ENCODE measurements at places on chromosomes 1 and 21.

GRCh38 chr1:60835649-60836048 is 246.7 kb upstream of the NFIA start:
- DNase-seq = peak; percentile 64

DNA sequence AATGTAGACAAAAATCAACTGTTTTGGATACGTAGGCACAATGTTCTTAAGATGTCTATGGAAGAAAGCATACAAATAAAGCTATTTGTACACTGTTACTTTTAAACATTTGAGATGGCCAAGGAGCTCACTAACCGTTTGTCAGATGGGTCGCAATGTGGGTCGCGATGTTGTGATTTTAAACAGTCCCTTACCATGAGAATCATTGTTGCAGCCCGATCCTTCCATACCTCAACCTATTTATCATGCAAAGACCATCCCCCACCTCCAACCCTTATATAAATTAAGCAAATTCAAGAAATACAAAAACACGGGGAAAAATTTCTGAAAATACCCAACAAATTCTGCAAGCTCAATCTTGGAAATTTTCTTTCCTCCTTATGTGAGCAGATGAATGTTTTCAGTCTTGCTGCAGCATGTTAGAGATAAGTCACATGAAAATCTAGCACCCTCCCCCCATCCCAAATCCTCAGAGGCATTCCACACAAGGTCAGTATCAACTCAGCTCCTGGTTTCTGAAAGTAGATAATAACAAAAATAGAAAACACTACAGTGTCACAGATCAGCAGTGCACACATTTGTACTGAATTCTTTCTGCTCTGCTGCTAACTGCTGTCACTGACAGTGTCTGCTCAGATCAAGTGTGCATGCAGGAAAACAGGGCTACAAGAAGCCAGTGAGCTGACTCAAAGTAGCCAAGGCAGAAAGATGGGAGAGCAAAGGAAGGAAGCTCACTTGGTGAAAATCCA is 92.9 kb upstream of the TTC39A start:
- no peak for DNase-seq

DNA sequence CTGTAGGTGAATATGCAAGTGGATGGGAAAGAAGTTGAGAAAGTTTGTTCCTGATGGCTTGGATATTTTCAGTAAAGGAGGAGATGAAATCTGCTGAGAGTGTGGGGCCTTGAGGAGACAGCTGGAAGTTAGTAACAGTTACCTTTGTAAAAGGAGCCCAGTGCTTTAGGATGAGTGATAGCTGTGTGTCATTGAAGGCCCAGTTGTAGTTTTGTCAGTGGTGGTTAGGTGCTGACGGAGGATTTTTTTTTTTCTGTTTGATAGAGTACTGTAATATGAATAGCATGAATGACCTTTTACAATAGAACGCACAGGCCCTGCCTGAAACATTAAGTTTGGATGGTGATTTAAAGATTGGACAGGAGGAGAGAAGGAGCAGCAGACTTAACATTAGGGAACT is 33.3 kb downstream of the LRRC8D start:
- no peak for DNase-seq

GRCh38 chr1:50300297-50300696 is 122.9 kb downstream of the DMRTA2 start:
- DNase-seq = no peak

GRCh38 chr1:54342288-54342687 is 63.9 kb downstream of the SSBP3 start:
- DNase-seq = no peak

- no peak for DNase-seq
These were observed 52.7 kb upstream of the GPR153 start for GRCh38 chr1:6313393-6314200.

- peak; percentile 79 for DNase-seq
These were observed 134.3 kb upstream of the ATP1B1 start for GRCh38 chr1:168972225-168972624.

DNA sequence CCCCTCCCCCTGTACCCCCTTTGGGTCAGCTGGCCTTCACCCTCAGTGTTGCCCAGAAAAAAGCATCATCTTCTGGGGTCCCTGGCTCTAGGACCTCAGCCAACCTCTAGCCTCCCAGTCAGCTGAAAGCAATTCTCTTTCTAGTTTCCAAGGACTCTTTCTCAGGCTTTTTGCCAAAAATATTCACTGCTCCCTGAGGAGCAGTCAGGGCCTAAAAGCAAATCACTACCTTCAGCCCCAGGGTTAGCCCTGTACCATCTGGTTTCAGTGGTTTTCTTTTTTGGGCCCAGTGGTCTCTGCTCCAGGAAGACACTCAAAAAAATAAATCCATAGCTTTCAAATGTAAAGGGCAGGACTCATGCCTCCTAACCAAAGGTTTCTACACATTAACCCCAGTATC is 3.1 kb upstream of the LMOD1 start:
- DNase-seq = no peak

DNA sequence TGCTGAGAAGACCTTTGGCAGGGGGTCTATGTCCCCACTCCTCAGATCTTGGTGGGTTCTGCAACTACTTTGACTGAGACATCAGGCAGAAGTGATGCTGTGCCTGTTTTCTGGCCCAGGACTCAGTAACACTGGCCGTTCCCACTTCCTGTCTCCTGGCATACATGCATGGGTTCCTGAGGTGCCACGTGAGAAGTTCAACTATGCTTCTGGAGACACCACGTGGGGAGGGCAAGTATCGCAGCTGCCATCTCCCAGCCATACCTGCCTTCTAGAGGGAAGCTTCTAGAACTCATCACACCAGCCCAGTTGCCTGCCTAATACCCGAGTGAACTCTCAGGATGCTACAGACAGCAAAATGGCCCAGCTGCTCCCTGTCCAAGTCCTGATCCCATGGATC is 65.8 kb downstream of the TRABD2B start:
- peak; percentile 90 for DNase-seq

- no peak for DNase-seq
These were observed 6.1 kb upstream of the RBP7 start for GRCh38 chr1:9990944-9991343.

GRCh38 chr1:21869620-21870121 is 57.6 kb downstream of the LDLRAD2 start:
- DNase-seq = peak; percentile 88

GRCh38 chr1:223742856-223743517 is 30.6 kb downstream of the CAPN2 start:
- no peak for DNase-seq

- no peak for DNase-seq
These were observed 37.9 kb downstream of the EPHA2 start for GRCh38 chr1:16117936-16118335.

DNA sequence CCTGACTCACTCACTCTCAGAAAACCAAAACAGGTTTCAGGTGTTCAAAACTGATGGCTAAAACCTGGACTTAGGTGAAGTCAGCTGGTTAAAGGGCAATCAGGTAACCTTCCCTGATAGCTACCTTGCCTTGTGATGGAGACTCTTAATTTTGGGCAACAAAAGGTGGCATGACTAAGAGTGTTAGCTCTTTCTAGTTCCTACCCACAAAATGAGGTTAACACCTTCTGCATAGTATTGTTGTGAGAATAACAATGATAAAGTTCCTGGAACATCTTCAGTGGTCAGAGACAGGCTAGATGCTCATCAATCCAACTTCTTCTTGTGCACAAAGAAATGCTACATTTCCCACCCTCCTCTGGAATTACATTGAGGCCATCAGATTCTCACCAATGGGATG is 214.8 kb downstream of the ZNF648 start:
- no peak for DNase-seq

DNA sequence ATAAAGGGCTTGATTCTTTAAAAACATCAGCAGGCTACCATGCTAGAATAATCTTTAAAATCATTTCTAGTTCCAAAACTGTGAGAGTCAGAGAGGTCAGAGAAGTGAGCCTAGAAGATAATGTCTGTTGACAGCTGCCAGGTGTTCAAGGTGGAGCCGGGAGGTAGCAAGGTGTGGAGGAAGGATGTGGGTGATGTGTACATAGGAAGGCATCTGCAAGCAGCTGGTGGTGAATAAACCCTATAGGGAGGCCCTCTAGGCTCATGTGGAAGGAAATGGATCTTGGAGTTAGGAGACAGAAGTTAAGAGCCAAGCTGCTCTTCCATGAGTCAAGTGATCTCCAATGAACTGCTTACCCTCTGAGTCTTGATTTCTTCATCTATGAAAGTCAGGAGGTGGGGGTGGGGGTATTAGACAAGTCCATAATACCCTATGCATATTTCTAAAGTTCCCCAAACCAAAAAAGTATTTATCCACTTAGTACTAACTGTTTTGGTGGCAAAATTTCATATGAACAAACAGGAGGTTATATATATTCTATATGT is 266.3 kb downstream of the RHOU start:
- no peak for DNase-seq

DNA sequence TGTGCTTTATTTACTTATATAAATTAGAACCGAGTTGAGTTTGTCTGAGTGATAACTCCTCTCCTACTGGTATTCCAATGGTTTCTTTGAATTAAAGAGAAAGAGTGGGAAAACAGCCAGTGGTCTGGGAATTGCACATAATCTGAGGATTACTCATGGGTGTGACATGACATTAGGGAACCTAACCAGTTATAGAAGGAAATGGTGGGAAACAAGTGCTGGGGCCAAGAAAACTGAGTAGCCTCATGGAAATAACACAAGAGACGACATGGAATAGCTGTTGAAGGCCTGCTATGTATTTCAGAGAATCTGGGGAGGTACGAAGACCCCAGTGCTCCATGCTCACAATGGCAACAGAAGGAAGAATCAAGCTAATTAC is 41.8 kb upstream of the LRRC52 start:
- DNase-seq = no peak

DNA sequence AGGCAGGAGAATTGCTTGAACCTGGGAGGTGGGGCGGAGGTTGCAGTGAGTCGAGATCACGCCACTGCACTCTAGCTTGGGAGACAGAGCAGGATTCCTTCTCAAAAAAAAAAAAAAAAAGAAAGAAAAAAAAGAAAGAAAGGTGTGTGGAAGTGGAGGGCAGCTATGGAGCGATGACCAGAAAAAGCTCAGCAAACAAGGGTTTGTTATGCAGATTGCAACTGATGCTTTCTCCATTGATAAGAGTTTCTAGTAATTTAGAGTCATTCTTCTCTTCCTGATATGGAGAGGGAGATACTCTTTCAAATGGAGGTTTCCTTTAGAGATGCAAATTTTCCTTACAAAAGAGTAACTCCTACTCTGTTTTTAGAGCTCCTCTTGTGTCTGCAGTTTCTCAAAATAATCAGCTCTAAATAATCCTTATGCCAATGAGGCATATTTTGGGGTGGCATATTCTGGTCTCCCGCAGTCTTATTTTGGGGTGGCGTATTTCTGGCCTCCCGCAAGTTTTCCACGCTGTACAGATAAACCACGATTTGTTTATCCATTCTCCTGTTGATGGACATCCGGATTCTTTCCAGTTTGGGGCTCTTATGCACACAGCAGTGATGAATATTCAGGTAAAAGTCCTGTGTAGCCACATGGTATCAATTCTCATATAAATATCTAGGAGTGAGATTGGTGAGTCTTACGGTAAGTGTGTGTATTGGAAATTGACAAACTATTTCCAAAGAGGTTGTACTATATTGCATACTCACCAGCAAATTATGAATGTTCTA is 30.7 kb upstream of the RCC2 start:
- no peak for DNase-seq

- DNase-seq = no peak
These were observed 393 bp downstream of the BLZF1 start for GRCh38 chr1:169368406-169368769.

GRCh38 chr21:39661121-39661520 is 48.4 kb downstream of the B3GALT5 start:
- no peak for DNase-seq

DNA sequence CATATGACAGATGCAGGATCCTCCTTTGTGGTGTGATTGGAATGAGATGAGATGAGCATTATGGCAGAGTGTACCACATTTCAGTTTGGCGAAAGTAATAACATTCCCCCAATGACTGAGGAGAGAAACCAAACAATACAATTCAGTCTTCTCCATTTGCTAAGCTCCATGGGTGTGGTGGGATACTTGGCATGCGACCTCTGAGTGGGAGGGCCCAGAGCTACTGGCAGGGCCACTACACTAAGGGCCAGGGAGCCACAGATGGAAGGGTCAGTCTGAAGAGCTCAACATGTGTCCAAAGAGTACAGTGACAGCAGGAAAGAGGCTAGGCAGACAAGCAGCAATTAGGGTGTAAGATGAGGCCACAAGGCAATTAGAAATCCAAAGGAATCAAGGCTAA is 23.8 kb upstream of the PAXBP1 start:
- no peak for DNase-seq

DNA sequence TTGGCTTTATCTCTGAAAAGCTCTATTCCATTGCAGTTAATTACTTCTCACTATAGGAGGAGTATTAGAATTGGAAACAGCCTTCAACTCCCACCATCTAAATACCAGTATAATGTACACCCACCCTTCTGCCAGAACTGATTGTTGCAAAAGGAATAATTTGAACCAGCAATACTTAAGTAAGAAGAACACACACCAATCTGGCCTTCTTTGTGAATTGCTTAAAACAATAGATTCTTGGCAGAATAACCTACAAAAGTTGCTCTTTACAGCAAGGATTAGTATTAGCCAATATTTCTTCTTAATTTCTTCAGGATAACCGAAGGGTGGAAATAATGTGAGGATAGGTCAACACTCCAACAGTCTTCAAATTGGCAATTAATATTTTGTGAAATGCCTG is 54.9 kb upstream of the ADAMTS5 start:
- no peak for DNase-seq

- DNase-seq = peak; percentile 77
These were observed at the start of the genes AKR7A2 and SLC66A1 for GRCh38 chr1:19311931-19312781. TSS of gene AKR7A2 (minus strand) at chr1:19312144. CDS start at chr1:19312124, 20 bp downstream. TSS of gene SLC66A1 (plus strand) at chr1:19312326. CDS start at chr1:19317678, 5,352 bp downstream.

GRCh38 chr1:90730243-90731022 is 13.3 kb upstream of the BARHL2 start:
- no peak for DNase-seq

DNA sequence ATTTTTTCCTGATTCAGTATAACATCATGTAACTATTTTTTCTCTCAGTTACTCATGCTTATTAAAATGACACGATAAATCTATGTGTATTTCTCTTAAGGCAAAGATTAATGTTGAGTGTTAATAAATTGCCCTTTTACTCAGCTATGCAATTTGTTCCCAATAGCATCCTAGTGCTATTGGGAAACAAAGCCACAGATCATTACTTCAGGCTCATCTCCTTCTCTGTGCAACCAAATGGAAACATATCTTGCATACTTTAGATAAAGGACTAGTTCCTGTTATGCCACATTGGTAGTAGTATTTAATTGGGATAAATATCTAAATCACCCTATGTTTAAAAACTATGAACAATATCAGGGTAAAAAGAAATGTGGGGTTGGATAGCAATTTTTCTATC is 106.2 kb downstream of the PLPPR4 start:
- no peak for DNase-seq

DNA sequence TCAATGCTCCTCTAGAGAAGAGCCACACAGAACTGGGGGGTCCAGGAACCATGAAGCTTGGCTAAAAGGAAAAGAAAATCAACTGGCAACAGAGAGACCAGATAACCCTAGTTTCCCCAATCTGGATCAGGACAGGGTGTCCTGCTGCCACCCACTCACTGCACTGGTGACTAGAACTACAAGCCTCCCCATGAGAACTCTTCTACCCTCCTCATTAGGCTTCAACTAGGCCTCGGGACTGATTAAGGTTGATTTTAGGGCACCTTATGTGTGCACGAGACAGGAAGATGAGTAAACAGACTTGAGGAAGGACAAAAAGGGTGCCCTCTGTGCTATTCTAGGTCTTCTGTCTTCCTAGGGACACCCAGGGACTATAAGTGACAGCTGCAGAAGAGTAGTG is 2.3 kb upstream of the SF3B4 start:
- no peak for DNase-seq
